CD4-positive, alpha-beta T cell treated with Interleukin-1 beta for 1 hour (primary cell): ENCODE measurements at places on chromosomes 2 and 18.

DNA sequence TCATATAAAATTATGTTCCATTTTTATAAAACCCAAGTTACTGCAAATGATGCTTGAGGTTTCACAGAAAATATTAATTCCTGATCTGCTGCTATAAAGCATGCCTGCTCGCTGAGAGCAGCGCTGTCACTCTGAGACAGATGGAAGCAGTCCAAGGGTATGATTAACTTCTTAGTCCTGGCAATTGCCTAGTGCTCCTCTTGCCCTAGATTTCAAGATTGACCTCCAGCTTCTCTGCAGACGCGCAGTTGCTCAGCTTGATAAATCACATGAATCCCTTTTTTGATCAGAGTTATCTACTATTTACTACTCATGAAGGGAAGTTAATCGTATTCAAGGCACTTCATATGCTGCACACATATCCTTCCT, 154.6 kb upstream of the REV1 start:
- no peak for DNase-seq

GRCh38 chr2:219627103-219628100, at the start of gene SLC4A3:
Gene SLC4A3, plus strand, starts transcription at chr2:219627630. Its CDS starts 363 bp downstream, at chr2:219627993.
- no peak for DNase-seq

DNA sequence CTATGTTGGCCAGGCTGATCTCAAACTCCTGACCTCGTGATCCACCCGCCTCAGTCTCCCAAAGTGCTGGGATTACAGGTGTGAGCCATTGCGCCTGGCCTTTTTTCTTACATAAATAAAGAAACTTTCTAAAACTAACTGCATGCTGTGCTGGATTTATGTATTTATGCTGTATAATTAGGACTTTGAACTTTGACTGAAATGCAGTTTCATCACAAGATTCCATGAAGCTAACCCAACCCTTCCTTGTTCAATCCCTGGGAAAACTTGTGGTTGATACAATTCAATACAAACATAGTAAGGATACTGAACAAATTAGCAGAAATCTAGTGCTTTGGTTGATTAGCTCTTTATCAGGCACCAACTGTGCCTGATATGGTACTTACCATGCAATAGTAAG, 20.9 kb upstream of the SLC35F5 start:
- DNase-seq: no peak

GRCh38 chr2:205827809-205828365, 145.6 kb downstream of the NRP2 start:
- DNase-seq: no peak

DNA sequence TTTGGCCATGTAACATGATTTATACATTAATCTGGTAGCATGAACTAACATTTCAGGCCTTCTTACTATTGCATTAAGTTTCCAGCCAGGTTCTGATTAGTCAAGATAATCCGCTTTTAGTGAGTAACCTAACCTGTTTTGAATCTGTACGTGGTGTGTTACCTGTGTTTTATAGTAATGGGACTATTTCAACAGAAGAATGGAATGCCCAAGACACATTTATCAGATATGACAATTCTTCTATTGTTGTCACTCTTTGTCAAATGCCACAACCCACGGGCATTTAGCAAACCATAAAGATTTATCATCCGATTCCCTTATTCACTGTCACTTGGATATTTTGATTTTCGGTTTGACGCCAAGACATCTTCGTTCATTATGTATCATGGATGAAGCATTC, 117.9 kb downstream of the ETAA1 start:
- no peak for DNase-seq

DNA sequence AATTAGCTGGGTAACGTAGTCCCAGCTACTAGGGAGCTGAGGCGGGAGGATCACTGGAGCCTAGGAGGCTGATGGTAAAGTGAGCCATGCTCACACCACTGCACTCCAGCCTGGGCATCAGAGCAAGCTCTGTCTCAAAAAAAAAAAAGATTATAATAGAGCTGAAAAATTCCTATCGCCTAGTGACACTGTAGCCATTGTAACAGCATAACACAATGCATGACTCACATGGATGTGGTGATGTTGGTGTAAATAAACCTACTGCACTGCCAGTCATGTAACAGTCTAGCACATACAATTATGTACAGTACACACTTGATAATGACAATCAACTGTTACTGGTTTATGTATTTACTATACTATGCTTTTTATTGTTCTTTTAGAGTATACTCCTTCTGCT, 39.6 kb downstream of the MGAT4A start:
- peak; percentile 7 for DNase-seq

GRCh38 chr2:69102041-69102593, 89.1 kb downstream of the ANTXR1 start:
- DNase-seq: no peak

DNA sequence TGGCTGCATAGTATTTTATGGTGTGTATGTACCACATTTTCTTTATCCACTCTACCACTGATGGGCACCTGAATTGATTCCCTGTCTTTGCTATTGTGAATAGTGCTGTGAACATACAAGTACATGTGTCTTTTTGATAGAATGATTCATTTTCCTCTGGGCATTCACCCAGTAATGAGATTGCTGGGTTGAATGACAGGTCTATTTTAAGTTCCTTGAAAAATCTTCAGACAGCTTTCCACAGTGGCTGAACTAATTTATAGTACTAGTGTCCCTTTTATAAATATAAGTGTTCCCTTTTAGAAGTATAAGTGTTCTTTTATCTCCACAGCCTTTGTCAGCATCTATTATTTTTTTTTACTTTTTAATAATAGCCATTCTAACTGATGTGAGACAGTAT, 303.9 kb upstream of the EPHA4 start:
- no peak for DNase-seq

DNA sequence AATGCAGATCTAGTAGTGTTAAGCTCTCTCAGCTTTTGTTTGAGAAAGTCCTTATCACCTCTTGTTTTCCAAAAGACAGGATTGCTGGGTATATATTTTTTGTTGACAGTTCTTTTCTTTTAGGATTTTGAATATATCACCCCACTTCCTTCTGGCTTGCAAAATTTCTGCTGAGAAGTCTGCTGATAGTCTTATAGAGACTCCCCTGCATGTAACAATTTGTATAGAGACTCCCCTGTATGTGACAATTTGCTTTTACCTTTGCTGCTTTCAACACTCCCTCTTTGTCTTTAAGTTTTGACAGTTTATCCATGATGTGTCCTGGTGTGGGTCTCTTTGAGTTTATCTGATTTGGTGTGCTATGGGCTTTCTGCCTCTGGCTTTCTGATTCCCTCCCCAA, 115.0 kb upstream of the CCDC85A start:
- DNase-seq: no peak

DNA sequence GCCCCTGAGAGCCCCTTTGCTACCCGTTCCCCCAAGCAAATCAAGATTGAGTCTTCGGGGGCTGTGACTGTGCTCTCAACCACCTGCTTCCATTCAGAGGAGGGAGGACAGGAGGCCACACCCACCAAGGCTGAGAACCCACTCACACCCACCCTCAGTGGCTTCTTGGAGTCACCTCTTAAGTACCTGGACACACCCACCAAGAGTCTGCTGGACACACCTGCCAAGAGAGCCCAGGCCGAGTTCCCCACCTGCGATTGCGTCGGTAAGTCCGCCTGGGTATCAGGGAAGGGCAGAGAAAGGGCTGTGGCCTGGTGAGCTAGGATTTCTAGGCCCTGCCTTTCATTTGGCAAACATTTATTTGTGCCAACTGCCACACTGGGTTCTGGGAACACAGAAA, 63.4 kb downstream of the TET3 start:
- DNase-seq: no peak

DNA sequence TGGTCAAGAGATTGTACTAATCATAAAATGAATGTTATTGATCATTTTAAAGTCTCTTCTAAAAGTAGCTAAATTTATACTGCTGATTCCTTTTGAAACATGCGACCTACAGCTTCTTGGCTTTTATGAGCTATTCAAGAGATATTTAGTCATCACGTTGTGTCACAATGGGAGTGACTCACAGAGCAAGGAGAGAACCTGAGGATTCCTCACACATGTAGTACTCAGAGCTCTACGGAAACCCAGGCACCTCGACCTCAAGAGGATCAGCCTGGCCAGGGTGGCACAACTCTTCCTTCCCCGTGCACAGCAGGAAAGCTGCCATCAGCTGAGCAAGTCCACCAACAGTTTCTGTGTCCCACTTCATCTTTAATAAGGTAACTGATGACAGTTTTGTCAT, at the start of gene DHRS9:
TSS of gene DHRS9 (plus strand) at position 223 of the 400 bp plus-strand sequence. CDS start 12,019 bp downstream, outside the sequence.
- peak; percentile 58 for DNase-seq

DNA sequence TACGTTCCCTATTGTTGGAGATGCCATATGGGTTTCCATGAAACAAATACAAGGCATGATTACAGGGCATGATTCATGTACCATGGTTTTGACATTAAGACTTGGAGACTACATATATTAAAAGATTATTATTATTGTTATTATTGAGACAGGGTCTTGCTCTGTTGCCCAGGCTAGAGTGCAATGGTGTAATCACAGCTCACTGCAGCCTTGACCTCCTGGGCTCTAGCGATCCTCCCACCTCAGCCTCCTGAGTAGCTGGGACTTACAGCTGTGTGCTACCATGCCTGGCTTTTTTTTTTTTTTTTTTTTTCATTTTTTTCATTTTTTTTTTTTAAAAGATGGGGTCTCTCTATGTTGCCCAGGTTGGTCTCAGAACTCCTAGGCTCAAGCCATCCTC, 69.1 kb downstream of the MYOM1 start:
- DNase-seq: no peak

- no peak for DNase-seq
Observed at GRCh38 chr2:130890941-130891669, 54.4 kb downstream of the ARHGEF4 start.

DNA sequence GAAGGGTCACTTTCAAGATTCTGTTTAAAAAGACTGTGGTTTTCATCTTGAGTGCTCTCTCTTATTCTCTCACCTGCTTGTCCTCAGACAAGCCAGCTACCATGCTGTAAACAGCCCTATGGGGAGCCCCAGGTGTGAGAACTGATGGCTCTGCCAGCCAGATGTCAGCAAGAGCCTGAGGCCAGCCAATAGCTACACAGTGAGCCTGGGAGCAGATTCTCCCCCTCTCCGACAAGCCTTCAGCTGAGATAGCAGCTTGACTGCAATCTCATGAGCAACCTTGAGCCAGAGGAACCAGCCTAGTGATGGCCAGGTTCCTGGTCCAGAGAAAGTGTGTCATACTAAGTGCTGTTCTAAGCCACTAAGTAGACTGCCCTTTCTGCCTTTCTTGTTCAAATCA, 272.1 kb downstream of the NAPG start:
- DNase-seq: no peak

- DNase-seq: no peak
Observed at GRCh38 chr18:31626409-31626808, 34.7 kb downstream of the TTR start.

DNA sequence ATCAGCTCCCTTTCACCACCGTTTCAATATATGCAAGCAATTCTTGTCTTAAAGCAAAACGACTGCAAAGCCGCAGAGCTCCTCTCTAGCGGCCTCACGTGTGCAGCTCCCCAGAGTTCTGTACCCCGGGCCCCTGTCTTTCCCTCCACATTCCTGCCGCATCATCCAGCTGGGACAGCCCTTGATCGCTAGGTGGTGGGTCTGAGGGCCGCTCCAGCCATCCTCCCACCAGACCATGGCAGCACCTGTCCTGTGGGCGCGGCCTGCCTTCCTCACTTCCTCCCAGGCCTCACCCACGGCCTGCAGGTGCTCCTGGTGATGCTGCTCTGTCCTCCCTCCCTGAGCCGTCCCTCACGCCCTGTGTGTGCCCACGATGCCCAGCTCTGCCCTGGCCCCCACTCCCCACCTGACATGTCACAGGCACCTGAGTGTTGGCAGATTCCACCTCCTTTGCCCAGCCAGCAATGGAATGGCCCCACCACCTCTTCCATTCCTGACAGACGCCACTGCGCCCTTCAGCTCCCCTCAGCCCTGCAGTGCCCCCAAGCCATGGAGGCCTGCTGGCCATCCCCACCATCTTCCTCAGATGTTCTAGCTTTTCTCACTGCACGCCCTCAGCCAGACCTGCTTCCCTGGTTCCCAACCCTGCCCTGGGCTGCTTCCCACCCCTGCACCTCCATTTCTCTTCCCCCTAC, 15.3 kb upstream of the ALLC start:
- no peak for DNase-seq

- DNase-seq: no peak
Observed at GRCh38 chr2:146986161-146986560, 858.7 kb upstream of the ACVR2A start.

GRCh38 chr2:25041307-25041927, 459 bp upstream of the EFR3B start:
- peak; percentile 21 for DNase-seq
